HFFc6 (cell line): ENCODE measurements at places on chromosomes 3 and 15. TPM values are rescaled to one million over a fixed set of nuclear protein-coding genes. Genes with fewer than 3 reads are reported as not detected.

The SEMA3G gene
- total RNA-seq, result not detected in 3 replicates

The EPHB3 gene
- 4.1 to 6.6 TPM (median 5.4 TPM) in 3 replicates for total RNA-seq

DNA sequence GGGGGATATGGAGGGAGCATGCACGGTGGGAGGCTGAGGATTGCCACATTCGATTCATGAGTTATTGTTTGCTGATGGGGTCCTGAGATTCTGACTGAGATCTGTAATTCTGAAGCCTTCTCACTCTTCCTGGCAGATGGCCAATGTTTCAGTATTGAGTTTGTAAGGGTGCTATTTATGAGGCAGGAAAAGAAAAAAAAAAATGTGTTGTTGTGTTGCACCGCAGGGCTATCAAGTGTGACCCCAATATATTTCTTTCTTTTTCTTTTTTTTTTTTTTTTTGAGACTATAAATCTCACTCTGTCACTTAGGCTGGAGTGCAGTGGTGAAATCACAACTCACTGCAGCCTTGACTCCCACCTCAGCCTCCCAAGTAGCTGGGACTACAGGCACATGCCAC is 3.2 kb upstream of the SENP2 start:
- no peak for DNase-seq

DNA sequence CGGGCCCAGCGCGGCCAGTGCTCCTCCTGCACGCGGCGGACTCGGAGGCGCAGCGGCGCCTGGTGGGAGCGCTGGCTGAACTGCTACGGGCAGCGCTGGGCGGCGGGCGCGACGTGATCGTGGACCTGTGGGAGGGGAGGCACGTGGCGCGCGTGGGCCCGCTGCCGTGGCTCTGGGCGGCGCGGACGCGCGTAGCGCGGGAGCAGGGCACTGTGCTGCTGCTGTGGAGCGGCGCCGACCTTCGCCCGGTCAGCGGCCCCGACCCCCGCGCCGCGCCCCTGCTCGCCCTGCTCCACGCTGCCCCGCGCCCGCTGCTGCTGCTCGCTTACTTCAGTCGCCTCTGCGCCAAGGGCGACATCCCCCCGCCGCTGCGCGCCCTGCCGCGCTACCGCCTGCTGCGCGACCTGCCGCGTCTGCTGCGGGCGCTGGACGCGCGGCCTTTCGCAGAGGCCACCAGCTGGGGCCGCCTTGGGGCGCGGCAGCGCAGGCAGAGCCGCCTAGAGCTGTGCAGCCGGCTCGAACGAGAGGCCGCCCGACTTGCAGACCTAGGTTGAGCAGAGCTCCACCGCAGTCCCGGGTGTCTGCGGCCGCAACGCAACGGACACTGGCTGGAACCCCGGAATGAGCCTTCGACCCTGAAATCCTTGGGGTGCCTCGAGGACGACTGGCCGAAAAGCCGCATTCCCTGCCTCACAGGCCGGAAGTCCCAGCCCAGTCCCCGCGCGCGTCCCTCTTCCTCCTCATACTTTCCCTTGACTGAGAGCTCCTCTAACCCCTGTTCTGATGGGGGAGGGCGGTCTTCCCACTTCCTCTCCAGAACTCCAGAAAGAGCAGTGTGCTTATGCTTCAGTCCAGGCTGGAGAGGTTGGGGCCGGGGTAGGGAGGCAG is 1.4 kb upstream of the IL17RC start:
- DNase-seq, result peak; percentile 51

DNA sequence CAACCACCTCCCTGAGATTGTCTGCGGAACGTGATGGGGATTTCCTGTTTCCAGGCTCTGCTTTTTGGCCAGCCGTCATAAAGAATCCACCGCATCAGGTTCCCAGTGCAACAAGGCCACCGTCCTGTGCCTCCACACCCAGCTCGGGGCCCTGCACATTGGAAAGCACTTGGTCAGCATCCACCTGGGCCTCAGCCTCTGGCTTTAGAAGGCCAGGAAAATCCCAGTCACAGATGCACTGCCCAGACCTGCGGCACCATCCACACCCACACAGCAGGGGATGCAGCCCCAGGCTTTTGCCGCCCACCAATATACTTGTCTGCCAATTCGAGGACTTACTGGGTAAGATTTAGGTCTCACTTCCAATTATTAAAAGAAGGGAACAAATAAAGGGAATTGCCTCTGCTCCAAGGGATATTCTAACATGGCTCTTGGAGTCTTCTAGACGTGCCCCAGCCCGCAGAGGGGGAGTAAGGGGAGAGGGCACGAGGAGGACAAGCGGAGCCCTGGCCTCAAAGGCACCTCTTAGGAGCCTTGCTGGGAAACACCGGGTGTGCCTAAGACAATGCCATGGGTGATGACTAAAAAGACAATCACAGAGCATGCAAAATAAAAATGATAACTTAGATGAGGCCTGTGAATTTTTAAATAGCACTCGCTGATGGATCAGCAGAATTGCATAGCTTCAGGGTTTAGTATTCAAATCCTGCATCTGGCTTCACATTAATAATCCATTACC is 169.2 kb downstream of the FOXP1 start:
- DNase-seq, result no peak

- DNase-seq, result no peak
Measured at GRCh38 chr15:83919978-83920510, 266.1 kb downstream of the ADAMTSL3 start.

- no peak for DNase-seq
Measured at GRCh38 chr15:70257047-70257446, 159.3 kb upstream of the TLE3 start.

DNA sequence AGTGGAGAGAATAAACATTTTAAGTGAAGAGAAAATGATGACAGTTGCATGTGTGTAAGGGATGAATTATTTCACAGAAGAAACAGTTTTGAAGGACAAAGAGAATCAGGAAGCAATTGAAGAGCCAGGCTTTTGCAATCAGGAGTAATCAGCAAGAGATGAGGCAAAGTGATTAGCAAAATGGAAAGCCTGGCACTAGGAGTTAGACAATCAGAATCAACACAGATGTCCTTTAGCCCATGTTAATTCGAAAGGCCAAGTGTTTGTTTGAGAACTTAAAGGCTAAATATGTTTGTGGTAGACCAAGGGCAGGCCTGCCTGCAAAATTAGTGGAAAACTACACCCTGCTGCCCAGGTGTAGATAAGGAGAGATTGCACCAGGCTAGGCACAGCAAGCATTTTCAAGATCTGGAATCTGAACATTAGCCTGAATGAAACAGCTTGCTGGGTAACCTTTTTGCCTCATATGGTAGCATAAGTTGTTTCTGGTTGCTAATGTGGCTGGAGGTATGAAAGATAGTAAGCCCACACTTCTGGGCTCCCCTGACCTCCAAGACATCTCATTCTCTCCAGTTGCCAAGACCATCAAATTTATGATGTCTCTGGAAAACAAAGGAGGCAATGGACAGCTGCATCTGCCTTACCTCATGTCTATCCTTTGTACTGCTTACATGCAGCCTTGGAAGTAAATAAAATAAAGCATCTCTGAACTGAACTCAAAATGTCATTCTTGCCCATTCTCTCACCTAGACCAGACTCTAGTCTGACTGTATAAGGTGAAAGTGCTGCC is 22.0 kb upstream of the LEKR1 start:
- no peak for DNase-seq

GRCh38 chr15:85950101-85950500 is 129.6 kb upstream of the AGBL1 start:
- no peak for DNase-seq

DNA sequence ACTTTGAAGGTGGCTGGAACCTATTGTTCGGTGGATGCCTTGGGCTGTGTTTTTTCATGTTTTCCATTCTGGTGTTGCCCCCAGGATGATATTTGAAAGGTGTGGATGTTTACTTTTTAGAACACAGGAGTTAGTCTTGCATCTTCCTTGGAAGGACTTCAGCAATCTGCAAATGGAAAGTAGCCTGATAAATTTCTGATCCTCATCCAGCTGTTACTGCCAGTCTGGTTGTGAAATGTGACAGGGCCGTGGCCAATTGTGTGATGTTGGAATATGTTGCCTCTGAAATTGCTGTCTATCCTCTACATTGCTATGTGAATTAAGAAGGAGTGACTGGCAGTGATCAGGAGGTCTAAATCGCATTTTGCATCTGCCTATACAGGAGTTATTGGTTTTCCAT is 382.5 kb upstream of the C2CD4B start:
- no peak for DNase-seq
